ENCODE measurements at places on chromosomes 13 and 19. TPM values are rescaled to one million over a fixed set of nuclear protein-coding genes. Genes with fewer than 3 reads are reported as not detected.

Gene BORA
- 7.9 TPM for total RNA-seq

Gene SHFL
- total RNA-seq = 6.7 TPM

Gene ZNF471
- not detected for total RNA-seq

Gene LRRC25
- total RNA-seq = not detected

All from A549 treated with RU486 at 1 μM for 4 hours (cell line).